Germinal center (tissue), 1 donor: ENCODE measurements at places on chromosomes 13 and 19.

DNA sequence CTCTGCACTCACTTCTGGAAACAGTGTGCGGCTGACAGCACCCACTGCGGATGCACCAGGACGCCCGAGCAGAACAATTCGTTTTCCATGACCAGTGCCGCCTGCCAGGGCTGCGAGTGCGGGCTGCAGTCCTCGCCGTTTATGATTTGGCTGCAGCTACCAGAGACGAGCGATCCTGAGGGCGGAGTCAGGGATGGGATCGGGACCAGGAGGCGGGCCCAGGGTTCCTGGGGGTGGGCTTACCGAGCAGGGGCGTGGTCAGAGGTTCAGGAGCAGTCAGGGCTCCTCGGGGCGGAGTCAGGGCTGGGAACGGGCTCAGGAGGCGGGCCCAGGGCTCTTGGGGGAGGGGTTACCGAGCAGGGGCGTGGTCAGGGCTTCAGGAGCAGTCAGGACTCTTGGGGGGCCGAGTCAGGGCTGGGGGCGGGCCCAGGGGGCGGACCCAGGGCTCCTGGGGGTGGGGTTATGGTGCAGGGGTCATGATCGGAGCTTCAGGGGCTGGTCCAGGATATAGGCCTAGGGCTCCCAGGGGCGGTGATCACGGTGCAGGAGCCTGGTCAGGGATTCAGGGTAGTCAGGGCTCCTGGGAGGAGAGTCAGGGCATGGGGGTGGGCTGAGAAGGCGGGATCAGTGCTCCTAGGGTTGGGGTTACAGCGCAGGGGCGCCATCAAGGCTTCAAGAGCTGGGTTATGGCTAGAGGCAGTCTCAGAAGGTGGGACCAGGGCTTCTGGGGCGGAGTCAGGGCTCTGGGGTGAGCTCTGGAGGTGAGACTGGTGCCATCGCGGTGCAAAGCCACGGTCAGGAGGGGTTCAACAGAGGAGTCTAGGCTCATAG, 1.7 kb downstream of the KLK4 start:
- peak; percentile 82 for DNase-seq

GRCh38 chr19:18007917-18008673, at the start of gene ARRDC2:
Gene ARRDC2, plus strand, starts transcription at chr19:18008170. Its CDS starts 141 bp downstream, at chr19:18008311.
- DNase-seq: peak; percentile 98

GRCh38 chr13:77732287-77732686, 34.8 kb downstream of the SLAIN1 start:
- DNase-seq: no peak

- no peak for DNase-seq
Measured at GRCh38 chr19:44308011-44308410, 3.2 kb upstream of the ZNF235 start.

- DNase-seq: no peak
Measured at GRCh38 chr13:46735425-46735824, 61.5 kb downstream of the ESD start.

- no peak for DNase-seq
Measured at GRCh38 chr13:33367171-33367895, 81.8 kb upstream of the STARD13 start.

DNA sequence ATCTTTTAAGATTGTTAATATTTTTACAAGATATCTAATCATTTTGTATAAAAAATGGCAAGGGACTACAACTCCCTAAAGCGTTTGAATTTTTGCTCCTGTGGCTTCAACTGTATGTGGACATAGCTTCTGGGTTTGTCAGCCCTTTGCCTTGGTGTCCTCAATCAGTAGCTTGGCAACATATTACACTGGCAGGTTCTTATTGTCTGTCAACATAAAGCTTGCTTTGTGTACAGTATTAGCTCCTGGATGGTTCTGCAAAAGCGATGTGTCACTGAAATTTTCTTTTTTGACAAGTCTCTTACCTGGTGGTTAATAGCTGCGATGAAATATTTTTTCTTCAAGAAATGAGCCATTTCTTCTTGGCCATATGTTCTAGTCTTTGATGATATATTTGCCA, 190.0 kb downstream of the HS6ST3 start:
- DNase-seq: no peak

DNA sequence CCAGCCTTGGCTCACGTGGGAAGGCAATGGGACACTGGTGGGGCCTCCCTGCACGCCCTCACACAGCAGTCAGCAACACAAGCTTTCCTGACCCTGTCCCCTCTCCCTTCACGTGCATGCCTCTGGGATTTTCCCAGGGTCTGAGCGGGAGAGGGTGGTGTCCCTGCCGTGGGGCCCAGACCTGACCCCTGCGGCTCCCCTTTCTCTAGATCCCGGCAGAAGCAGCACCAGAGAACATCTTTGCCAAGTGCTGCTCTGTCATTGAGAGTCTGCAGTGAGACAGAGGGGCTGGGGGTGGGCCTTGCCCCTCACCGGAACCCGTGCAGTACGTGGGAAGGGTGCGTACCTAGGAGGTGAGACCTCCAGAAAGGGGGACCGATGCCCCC, 12.6 kb downstream of the KHSRP start:
- DNase-seq: no peak

- no peak for DNase-seq
Measured at GRCh38 chr19:35717665-35718344, at the start of gene KMT2B. Gene KMT2B, plus strand, starts transcription at chr19:35718003. Its CDS starts 16 bp downstream, at chr19:35718019.

- no peak for DNase-seq
Measured at GRCh38 chr13:26508885-26509284, 48.6 kb upstream of the WASF3 start.
